ENCODE measurements at places on chromosomes 13 and 19.
A peak's percentile ranks its signal among the peaks of the same experiment; 100 is the strongest.

- no peak for DNase-seq
Measured at GRCh38 chr19:18499055-18499775, 22.7 kb downstream of the ELL start.

- peak; percentile 74 for DNase-seq
Measured at GRCh38 chr13:46614582-46614981, 61.6 kb downstream of the LRCH1 start.

DNA sequence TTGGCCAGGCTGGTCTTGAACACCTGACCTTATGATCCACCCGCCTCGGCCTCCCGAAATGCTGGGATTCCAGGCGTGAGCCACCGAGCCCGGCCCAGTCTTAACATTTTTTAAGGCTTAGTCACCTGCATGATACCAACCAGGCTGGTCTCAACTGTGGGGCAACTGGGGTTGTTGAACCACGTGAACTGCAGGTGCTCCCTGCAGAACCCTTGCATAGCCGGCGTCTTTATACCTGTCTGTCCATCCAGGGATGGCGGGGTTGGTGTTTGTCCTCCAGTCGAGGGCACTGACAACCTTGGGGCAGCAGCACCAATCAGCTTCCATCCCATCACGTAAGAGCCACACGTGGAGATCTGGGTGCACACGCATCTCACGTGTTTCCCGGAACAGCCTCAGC, 24.8 kb upstream of the LILRA2 start:
- DNase-seq, result no peak

GRCh38 chr13:40247845-40248244, 418.6 kb downstream of the FOXO1 start:
- no peak for DNase-seq

GRCh38 chr13:104295537-104295936, 1229.3 kb upstream of the SLC10A2 start:
- no peak for DNase-seq

DNA sequence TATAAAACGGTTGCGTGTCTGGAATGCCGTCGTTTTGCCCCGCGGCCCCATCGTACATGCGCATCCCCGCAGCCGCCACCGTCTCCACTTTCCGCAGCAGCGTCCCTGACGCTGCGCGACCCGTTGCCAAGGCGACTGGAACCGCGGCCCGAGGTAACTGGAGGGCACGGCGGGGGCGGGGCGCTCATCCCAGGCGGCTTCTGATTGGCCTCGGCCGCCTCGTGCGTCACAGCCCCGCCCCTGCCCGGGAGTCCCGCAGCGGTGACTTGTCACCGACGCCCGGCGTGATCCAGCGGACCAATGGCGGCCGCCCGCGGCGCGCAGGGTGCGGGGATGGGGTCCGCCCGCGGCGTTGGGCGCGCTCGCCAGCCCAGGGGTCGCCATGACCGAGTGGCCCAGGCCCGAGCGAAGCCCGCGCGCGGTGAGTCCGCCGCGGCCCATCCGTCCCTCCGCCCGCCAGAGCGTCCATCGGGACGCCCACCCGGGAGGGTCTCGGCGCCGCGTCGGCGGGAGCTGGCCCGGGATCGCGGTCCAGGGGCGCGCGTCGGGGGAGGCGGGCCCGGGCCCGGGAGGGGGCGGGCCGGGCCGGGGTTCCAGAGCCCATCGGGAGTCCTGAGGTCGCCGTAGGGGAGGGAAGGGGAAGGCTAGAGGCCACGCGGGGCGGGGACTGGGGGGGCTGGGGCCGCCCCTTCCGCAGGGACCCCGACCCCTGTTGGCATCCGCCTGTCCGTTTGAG, at the start of gene ZSCAN1:
ZSCAN1 (plus strand) TSS at position 285 of the 736 bp plus-strand sequence. CDS start 3,812 bp downstream, outside the sequence.
- DNase-seq, result peak; percentile 76

- DNase-seq, result peak; percentile 66
Measured at GRCh38 chr13:79541426-79542049, 60.6 kb downstream of the NDFIP2 start.

GRCh38 chr13:78784014-78784750, 125.2 kb upstream of the OBI1 start:
- DNase-seq, result no peak

GRCh38 chr13:42119875-42120274, 71.4 kb downstream of the DGKH start:
- no peak for DNase-seq

GRCh38 chr19:35031072-35031881, 1.0 kb downstream of the SCN1B start:
- DNase-seq, result peak; percentile 16

- no peak for DNase-seq
Measured at GRCh38 chr19:3353493-3353892, 12.9 kb upstream of the NFIC start.

DNA sequence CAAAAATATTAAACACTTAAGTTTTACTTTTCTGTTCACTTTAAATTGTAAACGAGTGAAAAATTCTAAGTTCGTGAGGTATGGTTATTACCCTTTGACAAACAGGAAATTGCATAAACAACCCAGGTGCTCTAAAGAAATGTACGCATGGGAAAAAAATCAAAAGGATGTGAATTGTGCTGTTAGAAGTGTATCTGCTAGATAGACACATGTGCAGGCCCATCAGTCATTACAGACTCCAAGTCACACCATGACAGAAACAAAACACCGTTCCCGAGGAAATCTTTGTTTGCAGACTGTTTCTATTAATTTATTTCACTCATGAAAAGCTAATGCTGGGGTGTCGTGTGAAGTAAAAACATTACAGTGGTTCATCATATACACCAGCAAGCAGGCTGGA, 17.0 kb upstream of the DOCK9 start:
- DNase-seq, result no peak

- no peak for DNase-seq
Measured at GRCh38 chr13:39954476-39954875, 299.0 kb downstream of the COG6 start.

- no peak for DNase-seq
Measured at GRCh38 chr13:105446197-105446596, 1089.3 kb downstream of the EFNB2 start.

GRCh38 chr19:459724-460511, 915 bp downstream of the SHC2 start:
- no peak for DNase-seq

Data from fibroblast of upper back skin (primary cell).